Adrenal gland (tissue), 19 donors: ENCODE measurements at places on chromosomes 1 and 21. TPM values are rescaled to one million over a fixed set of nuclear protein-coding genes. Genes with fewer than 3 reads are reported as not detected.

DNA sequence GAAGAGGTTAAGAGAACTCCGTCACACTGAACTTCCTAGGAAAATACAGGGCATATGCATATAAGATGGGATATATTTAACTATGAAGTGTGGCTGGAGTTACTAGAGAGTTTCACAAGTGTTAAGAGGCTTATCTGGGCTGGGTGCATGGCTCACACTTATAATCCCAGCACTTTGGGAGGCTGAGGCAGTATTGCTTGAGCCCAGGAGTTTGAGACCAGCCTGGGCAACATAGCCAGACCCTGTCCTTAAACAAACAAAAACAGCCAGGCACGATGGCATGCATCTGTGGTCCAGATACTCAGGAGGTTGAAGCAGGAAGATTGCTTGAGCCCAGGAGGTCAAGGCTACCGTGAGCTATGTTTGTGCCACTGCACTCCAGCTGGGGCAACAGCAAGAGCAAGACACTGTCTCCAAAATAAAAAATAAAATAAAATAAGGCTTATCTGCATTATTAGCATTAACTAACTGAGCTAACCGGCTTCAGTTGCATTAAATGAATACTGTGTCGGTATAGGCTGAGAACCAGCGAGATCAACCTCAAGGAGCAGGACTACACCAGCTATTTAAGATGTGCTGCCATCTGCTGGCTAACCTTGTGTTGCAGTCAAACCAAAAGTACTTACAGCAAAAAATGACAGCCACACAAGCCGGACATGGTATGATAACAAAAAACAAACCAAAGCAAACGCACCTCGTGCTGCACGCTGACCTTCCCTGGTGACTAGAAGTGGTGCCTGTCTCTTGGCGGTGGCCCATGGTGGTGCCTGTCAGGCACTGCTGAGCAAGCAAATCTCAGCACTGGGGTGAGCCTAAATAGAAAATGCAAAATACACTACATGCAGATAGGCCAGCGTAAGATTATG, 19.7 kb upstream of the RBBP5 start:
- H3K36me3 ChIP-seq: no peaks in the 10 kb centered on the region
- H3K27me3 ChIP-seq: no peaks in the 10 kb centered on the region
- H3K4me3 ChIP-seq: no peak overlapping the region
- H3K4me1 ChIP-seq: peaks cover 20% of the 10 kb centered on the region
- H3K27ac ChIP-seq: peak overlapping the region; percentile 30

- H3K27ac ChIP-seq: no peak overlapping the region
- H3K36me3 ChIP-seq: no peaks in the 10 kb centered on the region
- no peaks in the 10 kb centered on the region for H3K27me3 ChIP-seq
- DNase-seq: no peak
Measured at GRCh38 chr1:217017165-217017564, 293.9 kb upstream of the ESRRG start.

DNA sequence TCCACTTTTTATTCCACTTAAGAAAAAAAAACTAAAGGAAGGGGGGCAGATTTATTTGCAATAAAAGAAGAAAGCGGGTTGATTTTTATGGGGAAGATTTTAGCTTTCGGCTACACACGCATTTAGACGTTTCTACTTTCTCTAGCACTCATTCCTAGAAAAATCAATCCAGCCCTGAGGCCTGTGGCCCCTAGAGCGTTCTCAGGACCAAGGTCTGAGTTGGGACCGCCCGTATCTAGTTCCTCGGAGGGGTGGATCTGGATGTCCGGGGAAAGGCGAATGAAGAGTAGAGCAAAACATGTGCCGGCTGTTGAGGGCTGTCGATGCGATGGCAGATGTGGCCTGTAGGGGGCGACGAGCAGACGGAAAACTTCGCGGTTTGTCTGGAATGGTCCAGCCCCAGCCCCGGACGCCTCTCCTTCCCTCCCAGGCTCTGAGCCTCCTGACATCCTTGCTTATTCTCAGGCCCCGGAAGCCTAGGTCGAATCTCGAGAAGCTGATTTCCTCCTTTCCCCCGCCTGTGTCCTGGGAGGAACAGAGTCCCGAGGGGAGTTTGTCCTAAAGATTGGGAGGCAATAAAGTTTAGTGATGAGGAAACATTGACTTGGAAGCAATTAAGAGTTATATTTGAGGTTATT, 5.2 kb downstream of the FOXD3 start:
- no peak overlapping the region for H3K27ac ChIP-seq
- peaks cover 99% of the 10 kb centered on the region for H3K27me3 ChIP-seq
- peaks cover under 1% of the 10 kb centered on the region for H3K4me1 ChIP-seq
- DNase-seq: peak; percentile 65
- no peaks in the 10 kb centered on the region for H3K36me3 ChIP-seq

GRCh38 chr1:31951276-31951675, 13.1 kb upstream of the PTP4A2 start:
- H3K36me3 ChIP-seq: no peaks in the 10 kb centered on the region
- no peak overlapping the region for H3K27ac ChIP-seq
- no peak overlapping the region for H3K4me3 ChIP-seq

DNA sequence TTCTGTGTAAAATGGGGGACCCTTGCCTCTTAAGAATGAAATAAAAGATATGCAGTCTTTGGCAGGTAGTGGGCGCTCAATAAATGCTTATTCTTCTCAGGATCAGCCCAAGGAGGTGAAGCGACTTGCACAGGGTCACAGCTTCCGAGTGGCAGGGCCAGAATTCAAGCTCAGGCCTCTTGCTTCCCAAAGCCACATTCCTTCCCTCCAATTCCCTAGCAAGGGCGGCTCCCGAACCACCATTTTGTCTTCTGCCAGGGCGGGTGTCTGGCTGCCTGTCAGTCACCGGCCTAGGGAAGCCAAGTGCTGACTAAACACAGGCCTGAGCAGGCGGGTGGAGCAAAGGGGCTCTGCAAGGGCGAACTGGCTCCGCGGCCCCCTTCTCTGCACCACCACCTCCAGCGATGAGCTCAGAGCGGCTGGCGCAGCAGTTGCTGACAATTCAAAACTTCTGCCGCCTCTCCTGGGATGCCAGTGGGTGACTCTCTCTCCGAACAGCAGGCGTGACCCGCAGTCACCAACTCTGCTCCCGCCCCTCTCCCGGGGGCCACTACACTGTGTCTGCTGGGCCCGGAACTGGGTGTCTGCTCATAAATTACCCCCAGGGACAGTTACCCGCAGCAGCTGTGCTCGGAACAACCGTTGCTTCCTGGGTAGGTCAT, 10.8 kb downstream of the GPR3 start:
- peak; percentile 80 for DNase-seq
- peak overlapping the region; percentile 52 for H3K27ac ChIP-seq
- no peak overlapping the region for H3K4me3 ChIP-seq
- H3K4me1 ChIP-seq: peaks cover 59% of the 10 kb centered on the region

GRCh38 chr1:225446595-225446960, 18.7 kb upstream of the LBR start:
- no peaks in the 10 kb centered on the region for H3K36me3 ChIP-seq
- peaks cover 31% of the 10 kb centered on the region for H3K4me1 ChIP-seq
- DNase-seq: no peak
- no peaks in the 10 kb centered on the region for H3K27me3 ChIP-seq
- H3K27ac ChIP-seq: peak overlapping the region; percentile 75

GRCh38 chr1:69103705-69104385, 463.9 kb upstream of the LRRC7 start:
- H3K27ac ChIP-seq: no peak overlapping the region
- DNase-seq: no peak
- H3K4me3 ChIP-seq: no peak overlapping the region

- no peak for DNase-seq
- no peaks in the 10 kb centered on the region for H3K4me1 ChIP-seq
- H3K27ac ChIP-seq: no peak overlapping the region
- no peak overlapping the region for H3K4me3 ChIP-seq
- H3K36me3 ChIP-seq: peaks cover 51% of the 10 kb centered on the region
- H3K27me3 ChIP-seq: no peaks in the 10 kb centered on the region
Measured at GRCh38 chr21:43692949-43693348, 26.0 kb upstream of the PDXK start.

- H3K36me3 ChIP-seq: no peaks in the 10 kb centered on the region
- no peaks in the 10 kb centered on the region for H3K27me3 ChIP-seq
- no peak overlapping the region for H3K4me3 ChIP-seq
- no peak for DNase-seq
- no peak overlapping the region for H3K27ac ChIP-seq
Measured at GRCh38 chr21:42758721-42759593, 105.5 kb downstream of the PDE9A start.

DNA sequence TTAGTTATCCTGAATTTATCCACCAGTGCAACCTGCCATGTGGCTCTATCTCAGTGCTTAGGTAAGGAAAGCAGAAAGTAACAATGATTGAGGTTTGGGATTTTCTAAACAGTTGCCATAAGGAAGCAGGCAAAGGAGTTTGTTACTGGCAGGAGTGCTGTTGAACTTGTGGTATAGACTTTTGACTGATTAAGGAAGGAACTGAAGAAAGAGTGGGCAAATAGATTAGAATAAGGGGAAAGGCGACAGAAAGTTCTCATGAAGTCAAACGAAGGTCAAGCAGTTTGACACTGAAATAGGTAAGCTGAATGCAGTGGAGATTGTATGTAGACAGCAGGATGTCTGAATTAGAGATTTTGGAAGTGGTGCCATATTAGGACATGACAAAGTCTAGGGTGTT, 24.2 kb upstream of the CR2 start:
- H3K4me1 ChIP-seq: no peaks in the 10 kb centered on the region
- no peak for DNase-seq
- H3K27me3 ChIP-seq: no peaks in the 10 kb centered on the region
- H3K36me3 ChIP-seq: no peaks in the 10 kb centered on the region
- no peak overlapping the region for H3K4me3 ChIP-seq

- H3K4me1 ChIP-seq: no peaks in the 10 kb centered on the region
- H3K4me3 ChIP-seq: no peak overlapping the region
- H3K27ac ChIP-seq: no peak overlapping the region
- no peaks in the 10 kb centered on the region for H3K36me3 ChIP-seq
- no peaks in the 10 kb centered on the region for H3K27me3 ChIP-seq
- no peak for DNase-seq
Measured at GRCh38 chr1:194710671-194711070, 1524.3 kb upstream of the B3GALT2 start.

DNA sequence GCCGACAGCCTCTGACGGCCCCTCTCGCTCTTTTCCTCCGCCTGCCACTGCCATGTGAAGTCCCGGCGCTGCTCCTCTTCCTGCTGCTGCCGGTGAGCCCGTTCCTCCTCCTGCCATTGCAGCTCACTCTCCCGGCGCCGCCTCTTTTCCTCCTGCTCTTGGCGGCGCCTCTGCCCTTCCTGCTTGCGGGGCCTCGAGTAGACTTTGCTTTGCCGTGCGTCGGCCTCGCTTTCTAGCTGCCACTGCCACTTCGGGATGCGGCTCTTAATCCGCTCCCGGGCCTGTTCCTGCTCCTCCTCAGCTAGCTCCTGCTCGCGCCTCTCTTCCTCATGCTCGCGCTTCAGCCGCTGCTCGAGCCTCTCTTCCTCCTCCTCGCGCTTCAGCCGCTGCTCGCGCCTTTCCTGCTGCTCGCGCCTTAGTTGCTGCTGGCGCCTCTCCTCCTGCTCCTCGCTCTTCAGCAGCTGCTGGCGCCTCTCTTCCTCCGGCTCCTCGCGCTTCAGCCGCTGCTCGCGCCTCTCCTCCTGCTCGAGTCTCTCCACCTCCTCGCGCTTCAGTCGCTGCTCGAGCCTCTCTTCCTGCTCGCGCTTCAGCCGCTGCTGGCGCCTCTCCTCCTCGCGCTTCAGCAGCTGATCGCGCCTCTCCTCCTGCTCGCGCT, 4.3 kb downstream of the TCHH start:
- peaks cover 75% of the 10 kb centered on the region for H3K27me3 ChIP-seq
- no peak overlapping the region for H3K27ac ChIP-seq
- H3K4me3 ChIP-seq: no peak overlapping the region
- no peaks in the 10 kb centered on the region for H3K36me3 ChIP-seq

- H3K27ac ChIP-seq: no peak overlapping the region
- no peak overlapping the region for H3K4me3 ChIP-seq
- H3K4me1 ChIP-seq: peaks cover 14% of the 10 kb centered on the region
Measured at GRCh38 chr1:218377143-218377660, 32.1 kb downstream of the TGFB2 start.

- H3K27ac ChIP-seq: no peak overlapping the region
- H3K27me3 ChIP-seq: no peaks in the 10 kb centered on the region
- no peaks in the 10 kb centered on the region for H3K36me3 ChIP-seq
- no peak overlapping the region for H3K4me3 ChIP-seq
- DNase-seq: no peak
Measured at GRCh38 chr1:171286032-171286705, 27.8 kb upstream of the FMO4 start.

DNA sequence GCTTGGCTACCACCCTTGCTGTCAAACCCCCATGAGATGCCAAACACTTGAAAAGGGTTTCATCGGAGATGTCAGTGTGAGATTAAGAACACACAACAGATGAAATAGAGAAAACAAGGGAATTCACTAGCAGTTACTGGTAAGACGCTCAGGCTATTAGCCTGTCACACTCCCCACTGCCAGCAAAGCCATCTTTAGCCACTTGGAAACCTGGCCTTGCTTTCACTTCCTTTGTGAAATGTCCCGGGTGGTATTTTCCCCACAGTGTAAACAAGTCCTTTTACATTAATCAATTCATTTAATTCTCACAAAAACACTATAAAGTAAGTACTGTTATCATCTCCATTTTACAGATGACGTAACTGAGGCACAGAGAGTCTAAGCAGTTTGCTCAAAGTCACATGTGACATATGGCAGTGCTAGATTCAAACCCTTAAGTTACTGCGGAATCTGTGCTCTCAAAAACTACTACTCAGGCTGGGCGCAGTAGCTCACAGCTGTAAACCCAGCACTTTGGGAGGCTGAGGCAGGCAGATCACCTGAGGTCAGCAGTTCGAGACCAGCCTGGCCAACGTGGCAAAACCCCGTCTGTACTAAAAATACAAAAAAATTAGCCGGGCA, 32.7 kb upstream of the KHDRBS1 start:
- no peak overlapping the region for H3K4me3 ChIP-seq
- no peaks in the 10 kb centered on the region for H3K36me3 ChIP-seq
- H3K27me3 ChIP-seq: no peaks in the 10 kb centered on the region
- DNase-seq: no peak

DNA sequence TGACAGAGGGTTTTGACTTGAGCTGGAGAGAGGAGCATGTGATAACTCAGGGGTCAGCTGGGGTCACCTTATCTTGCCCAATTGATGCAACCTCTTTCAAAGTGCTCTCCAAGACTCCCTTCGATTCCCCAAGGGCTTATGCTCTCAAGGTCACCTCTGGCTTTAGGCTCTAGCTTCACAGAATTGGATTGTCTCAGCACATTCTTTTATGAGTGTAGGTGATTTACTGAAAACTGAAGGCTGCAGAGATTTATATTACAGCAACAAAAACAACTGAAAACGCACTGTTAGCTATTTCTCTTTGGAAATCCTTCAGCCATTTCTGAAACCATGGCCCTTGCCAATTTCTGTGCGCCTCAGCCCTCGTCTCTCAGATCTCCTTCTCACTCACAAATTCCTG, 34.5 kb upstream of the MAP1LC3C start:
- H3K27ac ChIP-seq: peak overlapping the region; percentile 46
- no peaks in the 10 kb centered on the region for H3K4me1 ChIP-seq
- no peak overlapping the region for H3K4me3 ChIP-seq
- H3K36me3 ChIP-seq: no peaks in the 10 kb centered on the region
- H3K27me3 ChIP-seq: no peaks in the 10 kb centered on the region

GRCh38 chr1:79716447-79716846, 709.9 kb upstream of the ADGRL4 start:
- peak; percentile 21 for DNase-seq
- H3K4me1 ChIP-seq: no peaks in the 10 kb centered on the region

GRCh38 chr1:66503841-66504470, 30.0 kb upstream of the SGIP1 start:
- no peak overlapping the region for H3K27ac ChIP-seq
- no peak overlapping the region for H3K4me3 ChIP-seq
- H3K4me1 ChIP-seq: no peaks in the 10 kb centered on the region
- no peak for DNase-seq
- H3K36me3 ChIP-seq: no peaks in the 10 kb centered on the region

The SASS6 gene
- 3.7 TPM for total RNA-seq

The RAVER2 gene
- 12.4 TPM for total RNA-seq

The DNAH14 gene
- total RNA-seq: 25.3 TPM

The HFM1 gene
- 0.50 TPM for total RNA-seq

The IFI44L gene
- 12.4 TPM for total RNA-seq

The NUCKS1 gene
- total RNA-seq: 159 TPM

The ARHGEF10L gene
- total RNA-seq: 53.9 TPM

The C1orf185 gene
- total RNA-seq: not detected
